Stimulated activated CD4-positive, alpha-beta T cell treated with anti-CD3 and anti-CD28 coated beads, Interleukin-4, amount 100 ng/mL, for 4 hours (primary cell): ENCODE measurements at places on chromosomes 6 and 20.
A peak's percentile ranks its signal among the peaks of the same experiment; 100 is the strongest.

DNA sequence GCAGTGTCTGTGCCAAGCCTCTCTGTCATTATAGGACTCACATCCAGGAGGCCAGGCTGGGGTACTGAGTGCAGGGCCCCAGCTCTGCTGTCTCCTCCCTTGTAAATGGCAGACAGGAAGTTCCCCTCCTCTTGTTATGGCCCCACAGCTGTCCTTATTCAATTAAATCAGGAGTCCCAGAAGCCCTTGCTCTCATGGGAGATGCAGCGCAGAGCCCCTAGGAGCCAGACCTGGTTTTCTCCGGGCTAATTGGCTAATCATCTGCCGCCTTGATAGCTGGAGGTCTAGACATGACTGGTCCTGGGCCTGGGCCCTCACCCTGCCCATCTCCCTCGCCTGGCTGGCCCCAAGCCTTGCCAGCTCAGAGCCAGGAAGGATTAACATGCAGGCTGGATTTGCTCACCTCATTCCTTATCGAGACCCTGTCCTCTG, 172.0 kb downstream of the VEGFA start:
- DNase-seq = no peak

- DNase-seq = no peak
Observed at GRCh38 chr20:9103955-9104354, 35.1 kb downstream of the PLCB4 start.

DNA sequence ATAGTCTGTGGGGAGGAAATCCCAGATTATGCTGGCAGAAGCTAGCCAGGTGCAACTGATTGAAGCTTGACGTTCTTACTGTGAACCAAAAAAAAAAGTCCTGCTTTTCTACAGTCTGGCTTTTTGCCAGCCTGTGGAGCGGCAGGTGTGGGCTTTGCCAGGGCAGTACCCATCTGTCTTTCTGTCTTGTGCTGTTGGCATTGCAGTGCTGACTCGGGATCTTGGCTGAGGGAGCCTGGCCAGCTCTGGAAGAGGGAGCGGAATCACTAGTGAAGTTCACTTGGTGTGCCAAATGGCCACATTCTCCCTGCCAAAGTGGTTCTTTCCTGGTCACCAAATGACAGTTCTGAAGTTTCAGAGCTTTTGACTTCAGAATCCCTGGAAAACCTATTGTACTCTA, 5.0 kb downstream of the KIF3B start:
- no peak for DNase-seq

DNA sequence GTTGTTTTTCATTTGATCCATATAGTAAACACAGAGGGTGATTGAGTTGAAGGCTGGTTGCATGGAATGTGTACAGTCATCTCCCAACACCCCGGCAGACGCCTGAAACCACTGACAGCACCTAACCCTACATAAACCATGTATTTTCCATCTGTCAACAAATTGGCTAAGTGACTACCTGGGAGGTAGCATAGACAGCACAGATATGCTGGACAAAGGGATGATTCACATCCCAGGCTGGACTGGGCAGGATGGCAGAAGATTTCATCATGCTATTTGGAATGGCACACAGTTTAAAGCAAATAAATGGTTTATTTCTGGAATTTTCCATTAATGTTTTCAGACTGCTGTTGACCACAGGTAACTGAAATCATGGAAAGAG, 4.4 kb upstream of the VIP start:
- DNase-seq = no peak

GRCh38 chr20:48832405-48832730, 4.6 kb upstream of the PREX1 start:
- DNase-seq = no peak

DNA sequence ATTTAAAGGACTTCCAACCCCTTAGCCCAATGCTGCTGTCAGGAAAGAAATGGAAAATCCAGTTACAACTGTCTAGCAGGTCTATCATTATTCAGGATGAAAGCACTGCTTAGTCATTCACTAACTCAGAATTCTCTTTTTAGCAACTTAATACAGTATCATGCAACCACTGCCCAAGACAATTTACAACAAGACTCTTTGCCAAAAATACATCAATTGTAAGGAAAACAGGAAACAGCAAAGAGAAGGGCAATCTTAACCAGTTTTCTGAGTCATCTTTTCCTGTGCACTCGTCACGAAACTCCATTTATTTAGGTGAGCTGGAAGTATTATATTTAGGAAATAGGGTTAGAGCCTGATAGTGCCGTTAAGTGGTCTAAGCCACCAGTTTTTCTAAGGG, 1197.7 kb upstream of the CITED2 start:
- DNase-seq = no peak

DNA sequence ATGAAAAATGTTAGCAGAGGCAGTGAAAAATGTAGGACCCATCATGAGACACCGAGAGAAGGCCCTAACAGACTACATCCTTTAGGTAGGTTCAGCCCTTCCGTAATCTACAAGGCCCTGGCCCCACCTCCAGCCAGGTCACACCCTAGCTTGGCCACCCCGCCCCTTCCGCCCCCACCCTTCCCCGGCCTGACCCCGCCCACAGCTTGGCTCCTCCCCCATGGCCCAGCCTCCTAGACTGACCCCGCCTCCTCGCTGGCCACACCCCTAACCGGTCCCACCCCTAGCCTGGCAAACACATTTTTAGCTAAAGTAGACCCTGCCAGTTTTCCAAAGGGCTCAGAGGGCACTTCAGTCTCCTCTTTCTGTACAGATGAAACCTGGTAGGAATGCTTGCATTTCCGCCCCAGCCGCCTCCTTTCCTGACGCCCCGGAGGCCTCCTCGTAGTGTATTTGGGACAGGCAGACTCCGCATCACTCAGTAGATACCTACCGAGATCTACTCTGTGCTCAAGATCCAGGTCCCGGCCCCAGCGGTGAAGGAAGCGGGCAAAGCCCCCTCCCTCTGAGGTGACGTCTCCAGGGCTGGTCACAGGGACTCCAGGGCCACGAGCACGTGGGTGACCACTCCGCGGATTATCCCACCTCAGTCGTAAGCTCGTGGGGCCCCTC, 443.5 kb downstream of the PREX1 start:
- no peak for DNase-seq

GRCh38 chr6:156779206-156780094, 2.3 kb downstream of the ARID1B start:
- peak; percentile 63 for DNase-seq

DNA sequence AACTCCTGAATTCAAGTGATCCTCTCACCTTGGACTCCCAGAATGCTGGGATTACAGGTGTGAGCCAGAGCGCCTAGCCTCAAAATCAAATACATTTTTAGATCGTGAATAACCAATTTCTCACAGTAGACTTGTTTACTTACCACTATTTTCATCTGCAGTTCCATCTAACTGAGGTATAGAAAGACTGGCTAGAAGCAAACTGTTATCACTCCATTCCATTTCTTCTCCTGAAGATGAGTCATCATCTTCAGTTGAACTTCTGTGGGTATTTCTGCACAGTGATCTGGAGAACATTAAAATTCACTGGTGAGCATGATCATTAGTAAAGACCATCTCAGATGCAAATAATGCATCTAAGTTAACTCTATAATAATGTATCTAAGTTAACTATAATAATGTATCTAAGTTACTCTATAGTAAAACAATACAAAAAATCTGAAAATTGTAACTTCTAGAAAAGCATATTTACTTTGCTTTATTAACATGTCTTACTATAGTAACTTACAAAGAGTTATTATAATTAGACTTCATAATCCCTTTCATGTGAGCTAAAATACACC, 105.4 kb downstream of the REV3L start:
- DNase-seq = no peak

GRCh38 chr6:4402477-4402976, 267.2 kb upstream of the ECI2 start:
- DNase-seq = no peak

- DNase-seq = no peak
Observed at GRCh38 chr20:45032276-45032675, 66.0 kb downstream of the STK4 start.

DNA sequence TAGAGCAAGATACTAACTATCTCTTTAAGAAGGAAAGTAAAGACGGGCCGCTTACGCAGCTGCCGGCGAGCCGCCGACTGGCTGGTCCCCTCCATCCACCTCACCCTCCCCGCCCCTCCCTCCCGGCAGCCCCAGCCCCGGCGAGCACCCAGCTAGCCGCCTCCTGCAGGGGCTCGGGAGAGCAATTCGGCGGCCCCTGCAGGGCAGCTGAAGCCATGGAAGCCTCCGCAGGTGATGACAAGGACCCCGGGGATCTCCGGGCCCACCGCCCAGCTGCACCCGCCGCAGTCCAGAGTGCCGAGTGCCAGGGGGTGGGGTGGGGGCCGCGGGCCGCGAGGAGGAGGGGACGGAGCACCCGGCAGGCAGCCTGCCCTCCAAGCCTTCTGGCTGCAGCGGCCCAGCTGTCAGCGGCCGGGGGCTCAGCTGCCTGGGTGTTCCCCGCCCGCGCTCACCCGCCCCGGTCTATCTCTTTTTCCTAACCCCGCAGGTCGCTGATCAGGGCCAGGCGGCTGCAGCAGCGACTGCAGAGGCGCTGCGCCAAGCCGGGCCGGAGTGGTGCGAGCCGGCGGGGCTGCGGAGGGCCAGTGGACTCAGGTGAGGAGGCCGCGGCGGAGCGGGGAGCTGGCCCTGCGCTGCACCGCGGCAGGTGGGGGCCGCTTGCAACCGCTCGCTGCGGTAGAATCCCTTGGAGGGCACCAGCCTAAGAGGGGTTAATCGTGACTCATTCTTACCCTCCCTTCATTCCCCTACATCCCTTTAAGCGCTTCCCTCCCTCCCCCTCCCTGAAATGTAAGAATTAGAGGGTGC, at the start of gene SNPH:
Gene SNPH, plus strand, starts transcription at position 128 of the 807 bp plus-strand sequence. CDS start 29,946 bp downstream, outside the sequence.
- peak; percentile 64 for DNase-seq

DNA sequence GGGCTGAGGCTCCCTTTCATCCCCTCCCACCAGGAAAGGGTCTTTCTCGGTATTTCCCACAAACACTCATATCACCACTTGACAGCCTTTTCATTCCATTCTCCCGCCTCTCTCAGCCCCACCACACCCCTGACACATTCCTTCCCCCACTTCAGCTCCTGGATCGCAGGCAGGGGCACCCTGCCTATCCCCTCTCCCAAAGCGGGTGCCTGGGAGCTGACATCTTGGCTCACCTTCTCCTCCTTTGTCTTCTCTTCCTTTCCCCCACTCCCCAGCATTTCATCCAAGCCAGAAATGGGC, 10.2 kb upstream of the VEGFA start:
- no peak for DNase-seq
